Immature natural killer cell (primary cell): ENCODE measurements at places on chromosomes 3 and 15. TPM values are rescaled to one million over a fixed set of nuclear protein-coding genes. Genes with fewer than 3 reads are reported as not detected.

DNA sequence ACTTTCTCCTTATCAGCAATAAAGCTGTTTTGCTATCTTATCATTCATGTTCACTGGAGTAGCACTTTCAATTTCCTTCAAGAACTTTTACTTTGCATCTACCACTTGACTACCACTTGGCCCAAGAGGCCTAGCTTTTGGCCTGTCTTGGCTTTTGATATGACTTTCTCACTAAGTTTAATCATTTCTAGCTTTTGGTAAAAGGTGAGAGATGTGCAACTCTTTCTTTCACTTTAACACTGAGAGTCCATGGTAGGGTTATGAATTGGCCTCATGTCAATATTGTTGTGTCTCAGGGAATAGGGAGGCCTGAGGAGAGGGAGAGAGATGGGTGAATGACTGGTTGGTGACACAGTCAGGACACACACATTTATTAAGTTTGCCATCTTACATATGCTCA lies 31.0 kb upstream of the FAM3D start:
- no peak for DNase-seq

The ISL2 gene
- polyA plus RNA-seq = not detected

DNA sequence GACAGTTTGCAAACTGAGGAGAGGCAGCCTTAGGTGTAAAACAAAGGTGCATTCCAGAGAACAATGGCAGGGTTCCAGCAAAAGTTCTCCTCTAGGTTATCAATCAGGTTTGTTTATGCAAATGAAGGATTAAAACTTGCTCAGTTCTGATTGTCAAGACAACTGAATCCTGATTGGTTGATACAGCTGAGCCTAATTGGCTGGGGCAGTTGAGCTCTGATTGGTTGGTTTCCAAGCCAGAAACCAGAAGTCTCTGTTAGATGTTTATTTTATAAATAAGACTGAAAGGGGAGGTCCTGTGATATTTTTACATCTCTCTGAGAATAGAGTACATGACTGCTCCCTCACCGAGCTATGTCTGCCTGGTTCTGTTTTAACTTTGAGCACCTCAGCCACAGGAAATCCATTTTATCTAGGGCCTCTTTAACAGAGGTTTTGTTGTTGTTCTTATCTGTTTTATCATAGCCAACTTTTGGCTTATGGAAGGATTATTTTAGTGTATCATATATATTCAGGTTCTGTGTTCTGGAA lies 37.8 kb downstream of the PPM1L start:
- peak; percentile 16 for DNase-seq

The PIGZ gene
- 2.3 TPM for polyA plus RNA-seq

The FBXO22 gene
- polyA plus RNA-seq = 12.7 TPM

- no peak for DNase-seq
Measured at GRCh38 chr3:6799264-6799915, 61.5 kb upstream of the GRM7 start.

DNA sequence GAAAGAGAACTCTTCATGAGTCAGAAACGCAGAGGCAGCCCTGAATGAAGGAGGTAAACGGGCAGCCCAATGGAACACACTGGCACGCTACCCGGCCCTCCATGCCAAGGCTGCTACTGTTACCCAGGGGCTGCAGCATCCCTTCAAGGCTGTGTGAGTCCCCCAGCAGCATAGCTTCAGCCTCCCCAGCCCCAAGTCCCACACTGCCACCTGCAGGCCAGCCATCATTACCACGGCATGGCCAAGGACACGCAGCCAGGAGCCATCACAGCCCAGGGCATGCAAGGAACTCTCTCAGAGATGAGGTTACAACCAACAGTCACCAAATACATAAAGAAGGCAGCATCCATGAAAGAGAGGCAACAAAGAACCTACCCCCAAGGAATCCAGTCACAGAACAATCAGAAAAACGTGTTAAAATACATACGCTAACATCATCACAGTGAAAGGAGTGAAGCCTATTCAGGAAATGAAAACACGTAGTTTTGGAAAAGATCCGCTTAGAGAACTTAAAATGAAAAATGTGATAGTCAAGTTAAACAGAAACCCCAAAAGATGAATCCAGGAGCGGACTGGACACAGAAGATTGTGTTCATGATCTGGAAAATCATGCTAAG lies 22.4 kb downstream of the PLA2G4F start:
- no peak for DNase-seq

The CCDC54 gene
- polyA plus RNA-seq = 0.32 TPM

The BCL2A1 gene
- 11.2 TPM for polyA plus RNA-seq

- no peak for DNase-seq
Measured at GRCh38 chr3:141960731-141961130, 84.3 kb downstream of the ATP1B3 start.

DNA sequence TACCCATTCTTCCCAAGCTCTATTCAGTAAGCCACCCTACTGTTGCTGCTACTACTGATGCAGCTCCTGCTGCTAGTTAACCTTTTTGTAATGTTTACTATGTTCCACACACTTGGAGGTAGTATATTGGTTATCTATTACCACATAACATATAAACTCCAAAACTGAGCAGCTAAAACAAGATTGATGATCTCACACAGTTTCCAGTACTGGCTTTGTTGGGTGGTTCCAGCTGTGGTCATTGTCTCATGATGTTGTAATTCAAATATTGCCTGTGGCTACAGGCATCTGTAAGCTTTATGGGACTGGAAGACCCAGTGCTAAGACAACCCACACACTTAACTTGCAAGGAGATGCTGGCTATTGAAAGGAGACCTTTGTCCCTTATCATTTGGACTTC lies 556.2 kb upstream of the SUCLG2 start:
- no peak for DNase-seq

The GOLGA6L2 gene
- not detected for polyA plus RNA-seq

GRCh38 chr3:172133838-172134237 lies 94.5 kb downstream of the FNDC3B start:
- DNase-seq = no peak

- DNase-seq = no peak
Measured at GRCh38 chr15:52308446-52309153, 13.0 kb upstream of the MYO5C start.

- DNase-seq = no peak
Measured at GRCh38 chr3:160279657-160280056, 54.4 kb downstream of the C3orf80 start.

GRCh38 chr15:59317211-59317610 lies 55.5 kb downstream of the MYO1E start:
- no peak for DNase-seq

The CYP1A2 gene
- polyA plus RNA-seq = not detected

- no peak for DNase-seq
Measured at GRCh38 chr15:92102395-92102755, 248.9 kb downstream of the SLCO3A1 start.

The ECE2 gene
- polyA plus RNA-seq = not detected

GRCh38 chr15:95718441-95718840 lies 612.1 kb upstream of the NR2F2 start:
- no peak for DNase-seq

DNA sequence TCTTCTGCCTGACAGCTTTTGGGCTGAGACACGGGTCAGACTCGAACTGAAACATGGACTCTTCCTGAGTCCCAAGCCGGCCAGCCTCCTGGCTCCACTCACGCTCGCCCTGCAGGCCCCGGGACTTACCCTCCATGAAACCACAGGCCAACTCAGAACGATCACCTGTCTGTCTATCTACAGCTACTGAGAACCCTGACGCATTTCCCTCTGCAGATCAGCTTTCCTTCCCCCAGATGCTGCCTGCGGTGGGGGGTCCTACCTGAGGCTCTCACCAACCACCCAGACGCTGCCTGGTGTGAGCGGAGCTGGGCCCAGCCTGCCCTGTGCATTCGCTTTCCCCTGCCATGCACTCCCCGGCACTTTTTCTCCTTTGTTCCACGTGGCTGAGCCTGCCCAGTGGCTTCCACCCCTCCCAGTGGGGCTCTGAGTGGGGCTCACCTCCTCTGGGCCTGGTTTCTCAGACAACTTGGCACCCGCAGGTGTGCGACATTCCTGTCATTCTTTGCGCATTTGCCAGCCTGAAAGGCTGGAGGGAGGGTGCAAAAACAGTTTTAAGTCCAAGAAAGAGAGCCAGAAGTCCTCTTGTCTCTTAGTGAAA lies 60.2 kb downstream of the PLXNA1 start:
- no peak for DNase-seq

The CAV3 gene
- not detected for polyA plus RNA-seq

GRCh38 chr15:31391687-31392671 lies 65.3 kb downstream of the KLF13 start:
- DNase-seq = peak; percentile 89

The CYP11A1 gene
- not detected for polyA plus RNA-seq

DNA sequence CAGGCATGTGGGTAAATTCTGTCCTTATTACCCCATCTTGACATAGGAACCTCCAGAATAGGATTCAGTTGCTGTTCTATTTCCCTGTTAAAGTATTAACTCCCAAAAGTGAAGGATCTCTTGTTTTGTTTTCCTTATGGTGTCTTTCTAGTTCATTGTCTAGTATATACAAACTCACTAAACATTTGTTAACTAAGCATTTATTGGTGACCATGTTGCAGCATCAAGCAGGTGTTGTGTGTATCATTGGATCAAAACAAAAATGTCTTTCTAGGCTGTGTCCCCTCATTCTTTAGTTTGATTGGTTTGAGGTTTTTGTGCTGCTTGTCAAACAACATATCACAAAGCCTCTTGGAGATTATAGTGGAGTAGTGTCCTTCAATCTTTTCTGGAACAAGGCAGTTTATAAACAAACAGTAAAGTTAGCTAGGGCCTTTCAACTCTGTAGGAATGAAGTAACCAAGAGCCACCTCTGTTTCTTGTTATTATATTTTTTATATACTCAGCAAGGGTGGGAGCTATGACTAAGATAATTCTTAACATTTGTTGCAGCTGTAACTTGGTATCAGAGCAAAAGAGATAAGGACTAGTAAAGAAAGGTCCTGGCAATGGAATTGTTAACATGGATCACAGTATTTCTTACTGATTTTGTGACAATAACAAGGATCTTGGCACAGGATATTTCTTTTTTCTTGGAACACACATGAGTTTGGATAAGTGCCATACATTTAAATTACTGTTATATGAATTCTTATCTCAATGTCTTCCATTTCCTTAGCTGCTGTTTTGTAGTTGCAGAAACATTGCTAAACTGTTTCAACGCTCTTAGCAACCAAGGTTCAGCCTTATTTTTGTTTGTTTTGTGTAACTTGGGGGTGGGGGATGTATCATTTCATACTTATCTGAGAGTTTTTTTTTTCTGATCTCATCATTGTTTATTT lies 49.3 kb downstream of the TMOD3 start:
- no peak for DNase-seq

DNA sequence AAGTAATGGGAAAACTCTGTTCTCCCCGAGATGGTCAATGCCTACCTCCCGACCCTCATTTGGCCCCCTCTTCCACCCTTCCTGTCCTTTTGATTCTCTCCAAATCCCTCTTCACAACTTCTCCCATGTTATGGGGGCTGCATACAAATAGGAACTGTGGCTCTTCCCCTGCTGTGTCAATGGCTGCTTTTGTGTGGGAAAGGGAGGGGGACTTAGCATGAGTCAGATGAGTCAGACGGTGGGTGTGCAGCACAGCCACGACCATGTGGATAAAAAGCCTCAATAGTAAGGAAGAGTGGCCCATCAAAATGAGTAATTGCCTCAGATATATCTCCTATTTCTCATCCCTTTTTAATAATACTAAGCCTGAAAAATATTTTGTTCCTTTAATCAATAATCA lies 31.9 kb downstream of the SPATA16 start:
- no peak for DNase-seq

- DNase-seq = no peak
Measured at GRCh38 chr15:68643216-68643830, 64.5 kb downstream of the CORO2B start.

GRCh38 chr15:93274257-93274656 lies 185.2 kb upstream of the RGMA start:
- DNase-seq = no peak

DNA sequence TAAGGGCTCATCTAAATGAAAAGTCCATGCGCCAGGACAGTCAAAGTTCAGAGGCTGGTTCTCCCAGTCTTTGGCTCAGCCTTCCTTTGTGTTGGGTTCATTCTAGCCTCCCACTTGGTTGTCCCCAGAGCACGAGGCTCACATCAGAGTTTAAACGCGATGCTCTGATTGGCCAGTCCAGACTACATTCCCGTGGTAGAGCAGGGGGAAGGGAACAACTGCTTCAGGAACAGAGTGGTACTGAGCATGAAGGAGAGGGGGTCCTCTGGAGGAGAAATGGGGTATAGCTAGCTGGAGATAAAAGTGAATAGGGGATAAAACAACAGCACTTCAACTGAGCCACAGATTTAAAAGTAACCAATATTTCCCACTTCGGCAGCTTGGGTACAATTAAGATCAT lies 32.2 kb downstream of the ANAPC13 start:
- DNase-seq = no peak

DNA sequence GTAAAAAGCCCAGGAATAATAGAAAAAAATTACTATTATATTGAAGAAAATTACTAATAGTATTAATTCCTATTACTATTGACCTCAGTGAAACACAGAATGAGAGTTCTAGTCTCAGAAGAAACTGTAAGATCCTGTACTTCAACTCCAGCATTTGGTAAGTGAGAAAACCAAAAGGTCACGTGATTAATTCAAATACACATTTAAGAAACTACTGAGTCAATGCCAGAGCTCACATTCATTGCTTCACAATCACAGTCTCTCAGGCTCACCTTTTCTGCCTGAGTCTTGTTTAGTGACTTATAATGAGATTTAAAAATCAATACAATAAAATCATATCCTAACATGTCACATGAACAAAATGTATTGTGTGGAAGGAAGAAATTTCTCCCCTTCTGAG lies 556.1 kb downstream of the FGF12 start:
- DNase-seq = no peak

DNA sequence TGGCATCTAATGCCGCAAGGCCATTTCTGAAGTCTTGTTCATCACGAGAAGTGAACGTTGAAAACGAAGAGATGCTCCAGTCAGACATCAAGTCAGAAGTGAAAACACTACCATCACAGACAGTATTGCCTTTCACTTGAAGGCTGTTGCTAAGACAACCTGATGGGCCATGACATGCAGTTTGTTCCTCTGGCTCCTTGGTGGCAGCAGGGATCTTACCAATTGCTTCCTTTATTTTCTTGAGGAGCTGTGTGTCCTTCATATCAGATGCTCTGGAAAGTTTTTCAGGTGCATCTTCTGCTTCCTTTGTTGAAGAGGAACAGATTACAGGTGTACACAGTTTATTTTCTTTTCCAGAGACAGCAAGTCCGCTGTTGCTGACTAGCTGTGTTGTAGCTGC lies 30.7 kb upstream of the MYLK start:
- no peak for DNase-seq

- no peak for DNase-seq
Measured at GRCh38 chr3:1374471-1374870, 281.6 kb downstream of the CNTN6 start.

DNA sequence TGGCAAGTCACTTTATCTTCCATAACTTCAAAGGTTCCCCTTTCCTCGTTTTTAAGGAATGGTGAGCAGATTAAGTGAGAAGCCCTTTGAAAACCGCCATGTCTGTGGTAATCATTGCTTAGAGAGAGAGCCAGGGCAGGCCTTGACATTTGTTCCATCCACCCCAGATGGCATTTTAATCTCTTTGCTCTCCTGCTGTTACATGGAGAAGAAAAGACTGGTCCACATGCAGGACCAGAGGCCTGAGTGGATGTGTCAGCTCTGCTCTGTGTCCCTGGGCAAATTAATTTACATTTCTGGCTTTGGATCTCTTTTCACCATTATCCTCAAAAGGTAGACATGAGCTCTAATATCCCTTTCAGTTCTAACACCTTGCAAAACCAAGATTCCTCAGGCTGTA lies 157.3 kb upstream of the LPP start:
- DNase-seq = no peak

GRCh38 chr3:11850003-11850402 lies 3.3 kb upstream of the TAMM41 start:
- DNase-seq = no peak

The NEDD4 gene
- polyA plus RNA-seq = 3.2 TPM
